ENCODE measurements at places on chromosomes 5 and 9.

DNA sequence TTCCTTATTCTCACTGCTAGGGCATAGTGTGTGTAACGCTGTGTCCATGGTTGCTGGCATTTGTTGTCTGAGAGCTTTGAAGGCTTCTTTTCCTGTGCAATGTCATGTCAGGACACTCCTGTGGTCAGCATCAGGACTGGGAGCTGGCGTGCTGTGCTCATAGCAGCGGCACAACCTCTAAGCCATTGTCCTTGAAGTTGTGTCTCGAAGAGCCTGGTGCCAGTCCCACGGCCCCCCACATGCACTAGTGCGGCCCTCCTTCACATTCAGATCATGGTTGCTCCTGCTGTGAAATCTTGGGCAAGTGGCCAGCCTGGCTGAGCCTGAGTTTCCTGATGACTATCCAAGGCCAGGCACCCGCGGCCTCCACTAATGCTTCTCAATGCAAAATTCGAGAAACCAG is 32.4 kb downstream of the PDZD2 start:
- DNase-seq = no peak

DNA sequence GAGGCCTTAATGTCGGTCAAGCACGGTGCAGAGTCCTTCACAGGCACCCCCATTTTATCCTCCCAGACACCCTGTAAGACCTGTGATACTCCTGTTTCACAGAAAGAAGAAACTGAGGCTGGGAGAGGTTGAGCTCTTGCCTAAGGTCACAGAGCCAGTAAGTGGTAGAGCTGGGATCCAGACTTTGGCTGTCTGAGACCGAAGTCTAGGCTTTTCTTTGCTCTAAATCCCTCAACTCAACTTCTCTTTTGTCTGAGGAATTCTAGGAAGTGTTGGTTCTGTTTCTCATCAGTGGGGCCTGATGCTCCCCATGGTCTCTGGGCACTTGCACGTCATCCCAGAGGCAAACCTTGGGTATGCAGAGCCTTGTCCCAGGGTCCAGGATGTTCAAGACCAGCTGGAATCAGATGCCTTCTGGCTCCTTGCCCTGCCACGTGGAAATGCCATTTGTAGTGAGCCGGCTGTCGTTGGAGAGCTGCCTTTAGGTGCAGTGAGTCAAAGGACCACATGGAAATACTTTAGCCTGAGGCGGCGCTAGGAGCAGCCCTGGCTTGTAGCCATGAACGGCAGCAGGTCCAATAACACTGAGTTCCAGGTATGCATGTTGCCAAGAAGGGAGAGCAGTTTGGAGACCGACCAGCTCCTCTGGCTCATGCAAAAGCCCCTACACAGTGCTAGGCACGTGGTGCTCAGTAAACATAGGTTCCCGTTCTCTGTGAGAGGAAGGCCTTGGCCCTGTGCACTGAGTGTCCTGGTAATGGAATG is 9.2 kb downstream of the DCANP1 start:
- DNase-seq = no peak

DNA sequence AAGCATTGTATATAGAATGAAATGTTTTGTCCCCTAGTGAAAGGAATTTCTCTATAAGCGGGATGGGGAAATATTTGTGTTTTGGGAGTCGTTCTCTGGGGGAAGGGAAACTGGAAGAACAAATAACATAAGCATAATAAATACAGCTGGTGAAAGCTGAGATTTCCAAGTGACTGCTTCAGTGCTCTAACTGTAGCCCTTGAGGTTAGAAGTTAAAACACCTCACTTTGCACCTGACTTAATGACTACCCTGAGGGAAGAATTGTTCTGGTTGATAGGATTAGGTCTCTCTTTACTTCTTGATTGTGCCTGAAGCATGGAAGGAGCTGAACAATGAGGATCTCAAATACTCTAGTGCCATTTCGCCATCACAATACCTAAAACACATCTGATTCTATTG is 307.4 kb downstream of the MAN2A1 start:
- DNase-seq = no peak

GRCh38 chr9:14347406-14348122 is 33.6 kb upstream of the NFIB start:
- DNase-seq = no peak

All from stimulated activated CD8-positive, alpha-beta memory T cell treated with anti-CD3 and anti-CD28 coated beads, Interleukin-7, amount 100 ng/mL, for 4 hours (primary cell).